ENCODE measurements at places on chromosomes 2 and 18. TPM values are rescaled to one million over a fixed set of nuclear protein-coding genes. Genes with fewer than 3 reads are reported as not detected.
A peak's percentile ranks its signal among the peaks of the same experiment; 100 is the strongest.

Gene TFPI
- 0.65 TPM for total RNA-seq

Gene TOGARAM2
- 7.6 TPM for total RNA-seq

Gene EIF2AK3
- total RNA-seq: 14.3 TPM

Gene SOX11
- 0.03 TPM for total RNA-seq

Gene GAL3ST2
- total RNA-seq: 0.33 TPM

Gene EGR4
- 0.79 TPM for total RNA-seq

Gene UGT1A7
- total RNA-seq: not detected

Gene CD28
- 124 TPM for total RNA-seq

Gene GKN2
- total RNA-seq: not detected

Gene ZNF521
- total RNA-seq: 0.15 TPM

DNA sequence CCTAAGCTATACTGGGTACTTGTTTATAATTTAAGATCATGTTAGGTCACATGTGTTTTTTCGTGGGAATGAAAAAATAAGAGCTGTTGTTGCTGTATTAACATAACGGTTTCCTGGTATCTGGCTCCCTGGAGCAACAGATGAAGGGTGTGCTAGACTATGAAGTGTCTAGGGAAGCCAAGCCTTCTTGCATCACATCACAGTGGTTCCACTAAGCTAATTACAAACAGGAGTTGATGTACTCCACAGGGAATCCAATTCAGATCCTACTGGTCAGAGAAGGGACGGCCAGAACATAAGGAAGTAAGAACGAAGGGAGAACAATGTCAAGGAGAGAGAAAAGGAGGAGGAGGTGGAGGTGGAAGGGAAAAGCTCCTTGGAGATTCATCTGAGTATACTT is 193.0 kb upstream of the CYP26B1 start:
- no peak for DNase-seq

- DNase-seq: no peak
These were observed 11.6 kb downstream of the PDE6D start for GRCh38 chr2:231769170-231770136.

- peak; percentile 6 for DNase-seq
These were observed 191.0 kb upstream of the LHCGR start for GRCh38 chr2:48946449-48947048.

DNA sequence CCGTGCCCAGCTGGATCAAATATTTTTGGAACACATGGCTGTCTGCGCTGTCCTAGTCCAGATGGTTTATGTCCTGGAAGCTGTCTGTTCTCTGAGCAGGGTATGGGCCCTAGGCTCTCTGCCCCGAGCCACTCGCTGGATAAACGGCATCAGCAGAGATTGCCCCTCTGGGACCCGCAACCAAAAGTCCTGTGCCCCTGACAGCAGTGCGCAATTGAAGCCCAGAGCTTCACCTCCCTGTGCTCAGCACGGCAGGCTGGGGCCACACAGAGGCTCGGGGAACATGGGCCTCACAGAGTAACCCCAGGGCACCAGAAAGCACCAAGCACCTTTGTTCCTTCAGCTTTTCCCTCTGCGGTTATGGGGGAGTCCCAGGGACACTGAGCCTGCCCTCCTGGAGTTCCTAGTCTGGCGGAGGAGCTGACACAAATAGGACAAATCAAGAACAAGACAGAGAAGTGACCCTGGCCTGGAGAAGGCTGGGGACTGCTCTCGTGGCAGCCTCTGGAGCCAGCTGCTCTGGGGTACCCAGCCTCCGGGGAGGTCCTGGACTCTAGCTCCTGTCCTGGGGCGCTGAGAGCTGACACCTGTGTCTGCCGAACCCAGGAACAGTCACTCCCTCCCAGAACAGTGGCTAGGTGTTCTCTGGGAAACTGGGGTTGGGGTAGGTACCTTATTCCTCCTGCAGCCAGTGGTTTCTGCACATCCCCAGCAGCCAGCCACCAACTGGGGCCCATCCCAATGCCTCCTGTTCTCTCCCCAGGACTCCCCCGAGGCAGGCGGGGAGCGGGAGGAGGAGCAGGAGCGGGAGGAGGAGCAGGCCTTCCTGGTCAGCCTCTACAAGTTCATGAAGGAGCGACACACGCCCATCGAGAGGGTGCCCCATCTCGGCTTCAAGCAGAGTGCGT is 12.3 kb downstream of the ARID5A start:
- no peak for DNase-seq

DNA sequence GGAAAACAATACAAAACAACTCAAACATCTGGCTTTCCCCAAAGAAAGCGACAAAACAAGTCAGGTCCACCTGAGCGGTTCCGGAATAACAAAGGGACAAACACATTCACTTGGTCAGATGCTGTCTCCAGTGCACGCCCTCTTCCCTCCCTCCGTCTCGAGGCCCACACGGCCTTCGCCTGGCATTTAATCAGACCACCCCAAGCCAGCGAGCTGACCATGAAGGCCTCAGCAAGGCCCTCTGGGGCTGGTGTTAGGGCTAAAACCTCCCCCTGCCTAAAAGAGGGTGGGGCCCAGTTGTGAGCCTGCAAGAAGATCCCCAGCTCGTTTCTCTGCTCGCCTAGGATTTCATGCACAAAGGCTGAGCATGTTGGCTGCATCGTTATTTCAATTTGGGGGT is 180.3 kb downstream of the EIPR1 start:
- no peak for DNase-seq

DNA sequence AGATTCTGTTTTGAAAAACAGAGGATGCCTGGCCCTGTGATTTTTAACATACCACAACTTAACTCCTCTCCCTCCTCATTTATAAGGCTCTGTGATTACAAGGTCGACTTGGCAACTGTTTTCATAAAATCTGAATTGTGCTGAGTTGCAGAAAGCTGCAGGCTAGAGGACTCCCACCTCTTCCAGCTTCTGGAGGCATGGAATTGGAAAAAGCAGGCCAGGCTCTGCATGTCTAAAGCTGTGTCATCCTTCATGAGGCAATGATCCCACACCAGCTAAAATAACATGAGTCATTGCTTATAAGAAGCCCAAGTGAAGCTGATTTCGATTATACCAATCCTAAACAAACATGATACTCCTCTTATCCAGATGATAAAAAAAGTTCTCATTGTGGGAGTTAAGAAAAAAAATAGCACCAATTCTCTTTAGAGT is 11.7 kb downstream of the ARHGAP28 start:
- no peak for DNase-seq

DNA sequence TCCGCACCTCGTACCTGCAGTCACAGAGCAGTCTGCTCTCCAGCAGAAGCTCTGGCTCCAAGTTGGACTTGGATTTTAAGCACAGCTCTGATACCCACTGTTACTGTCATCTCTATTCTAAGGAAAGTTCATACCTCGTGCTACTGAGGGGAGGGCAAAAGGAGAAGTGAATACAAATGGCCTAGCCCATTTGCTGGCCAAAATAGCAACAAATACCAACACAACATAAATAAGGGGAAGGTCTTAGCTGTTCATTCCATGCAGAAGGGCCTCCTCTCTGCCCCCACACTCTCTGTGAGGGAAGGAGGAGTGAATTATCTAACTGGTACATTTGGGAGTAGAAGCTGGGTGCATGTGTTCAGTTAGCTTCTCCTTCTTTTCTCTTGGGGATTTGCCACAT is 739.4 kb upstream of the RAB6C start:
- no peak for DNase-seq

DNA sequence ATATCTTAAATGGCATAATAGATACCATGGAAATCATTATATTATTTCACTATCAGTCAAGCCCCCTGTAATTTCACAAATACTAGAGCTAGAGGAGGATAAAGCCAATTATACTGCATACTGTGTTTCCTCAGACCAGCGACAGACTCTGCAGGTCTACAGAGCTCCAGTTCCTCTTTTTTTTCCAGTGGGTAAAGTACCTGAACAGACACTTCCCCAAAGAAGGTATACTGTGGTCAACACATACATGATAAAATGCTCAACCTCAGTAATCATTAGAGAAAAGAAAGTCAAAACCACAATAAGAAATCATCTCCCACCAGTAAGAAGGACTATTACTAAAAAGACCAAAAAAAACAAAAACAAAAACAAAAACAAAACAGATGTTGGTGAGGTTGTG is 44.6 kb downstream of the SCN7A start:
- no peak for DNase-seq

DNA sequence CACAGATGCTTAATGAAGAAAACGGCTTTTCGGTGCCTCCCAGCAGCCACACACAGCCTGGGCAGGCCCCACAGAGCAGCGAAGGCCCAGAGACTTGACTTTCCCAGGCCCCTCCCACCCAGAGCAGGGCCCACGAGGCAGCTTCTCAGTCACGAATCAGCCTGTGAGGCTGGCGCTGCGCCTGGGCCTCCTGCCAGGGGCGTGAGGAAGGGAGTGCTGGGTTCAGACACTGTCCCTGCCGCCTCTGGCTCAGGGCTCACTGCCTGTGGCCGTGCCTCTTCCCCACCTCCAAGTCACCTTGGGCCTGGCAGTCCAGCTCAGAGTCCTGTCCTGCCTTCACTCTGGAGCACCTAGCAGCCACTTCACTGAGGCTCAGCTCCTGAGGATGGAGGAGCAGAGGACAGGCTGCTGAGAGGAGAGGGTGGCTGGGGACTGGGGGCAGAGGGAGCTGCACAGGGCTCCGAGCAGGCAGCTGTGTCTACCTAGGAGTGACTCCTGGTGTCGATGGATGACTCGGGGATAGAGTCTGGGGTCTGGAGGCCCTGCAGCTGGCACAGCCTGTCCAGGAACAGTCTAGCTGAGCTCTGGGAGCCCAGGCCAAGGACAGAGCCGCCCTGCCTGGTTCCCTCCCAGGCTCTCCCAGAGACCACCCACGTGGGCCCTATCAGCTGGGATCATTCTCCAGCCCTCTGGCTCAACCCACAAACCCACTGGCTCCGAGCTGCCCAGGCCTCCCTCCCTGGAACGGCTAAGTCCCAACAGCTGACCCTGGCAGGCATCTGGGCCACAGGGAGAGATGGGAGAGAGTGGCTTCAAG is 36.4 kb upstream of the FOSL2 start:
- no peak for DNase-seq

- DNase-seq: no peak
These were observed 108.8 kb downstream of the SLC4A3 start for GRCh38 chr2:219736209-219736608.

DNA sequence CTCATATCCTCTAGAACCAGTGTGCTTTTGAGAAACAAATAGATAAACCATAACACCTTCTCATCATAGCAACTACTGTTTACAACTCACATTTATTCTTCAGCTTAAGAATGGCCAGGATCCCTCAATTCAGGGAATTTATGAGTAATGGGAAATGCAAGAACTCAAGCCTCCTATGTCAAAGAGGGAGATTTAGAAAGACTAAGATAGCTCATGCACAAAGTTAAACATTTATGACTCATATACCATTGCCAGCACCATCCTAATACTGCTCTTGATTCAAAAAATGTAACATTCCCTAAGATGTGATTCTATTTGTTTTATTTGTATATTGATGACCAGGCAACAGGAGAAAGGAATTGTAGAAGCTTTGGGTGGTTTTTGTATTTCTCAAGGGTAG is 172.8 kb downstream of the CYP26B1 start:
- DNase-seq: no peak

DNA sequence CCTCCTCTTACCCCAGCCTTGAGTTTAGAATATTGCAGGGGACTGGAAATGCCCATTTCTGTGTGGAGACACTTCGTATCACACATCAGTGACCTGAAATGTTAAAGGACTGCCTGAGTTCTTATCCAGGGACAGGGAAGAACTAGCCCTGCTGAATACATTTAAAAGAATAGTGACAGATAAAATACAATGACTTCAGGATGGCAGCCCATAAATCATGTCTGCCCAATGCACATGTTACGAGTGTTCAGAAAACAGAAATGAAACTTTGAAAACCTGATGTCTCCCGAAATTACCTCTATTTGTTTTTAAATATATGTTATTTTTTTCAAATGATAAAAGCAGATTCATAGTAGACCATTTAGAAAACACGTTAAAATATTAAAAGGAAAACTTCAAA is 22.3 kb upstream of the RAB12 start:
- DNase-seq: no peak
